Transverse colon (tissue), 4 donors: ENCODE measurements at places on chromosomes 5 and 9.

- H3K4me3 ChIP-seq: no peak overlapping the region
- no peaks in the 10 kb centered on the region for H3K27me3 ChIP-seq
- H3K4me1 ChIP-seq: no peaks in the 10 kb centered on the region
Observed at GRCh38 chr9:121107029-121107428, 32.3 kb downstream of the CNTRL start.

GRCh38 chr5:21783074-21783679 lies 1070.0 kb downstream of the CDH12 start:
- no peak overlapping the region for H3K27ac ChIP-seq
- no peak overlapping the region for H3K4me3 ChIP-seq
- DNase-seq: no peak
- H3K4me1 ChIP-seq: no peaks in the 10 kb centered on the region
- no peaks in the 10 kb centered on the region for H3K36me3 ChIP-seq
- H3K27me3 ChIP-seq: no peaks in the 10 kb centered on the region

- no peak for DNase-seq
- no peak overlapping the region for H3K4me3 ChIP-seq
- H3K36me3 ChIP-seq: no peaks in the 10 kb centered on the region
Observed at GRCh38 chr9:32378496-32378895, 5.9 kb upstream of the ACO1 start.

GRCh38 chr5:72356361-72356760 lies 36.2 kb downstream of the PTCD2 start:
- H3K27ac ChIP-seq: no peak overlapping the region
- H3K36me3 ChIP-seq: no peaks in the 10 kb centered on the region
- DNase-seq: no peak
- H3K4me3 ChIP-seq: no peak overlapping the region
- no peaks in the 10 kb centered on the region for H3K4me1 ChIP-seq

- no peaks in the 10 kb centered on the region for H3K27me3 ChIP-seq
- no peak overlapping the region for H3K27ac ChIP-seq
- H3K36me3 ChIP-seq: no peaks in the 10 kb centered on the region
- no peak for DNase-seq
- no peak overlapping the region for H3K4me3 ChIP-seq
Observed at GRCh38 chr5:81805086-81805485, 54.2 kb upstream of the SSBP2 start.
